ENCODE measurements at places on chromosomes 2 and 18. TPM values are rescaled to one million over a fixed set of nuclear protein-coding genes. Genes with fewer than 3 reads are reported as not detected.

The ARHGEF33 gene
- total RNA-seq, result not detected

The SLC11A1 gene
- total RNA-seq, result 1.9 TPM

The DPP10 gene
- not detected for total RNA-seq

The ZNF519 gene
- total RNA-seq, result 15.4 TPM

The MOCOS gene
- total RNA-seq, result 0.12 TPM

The BIN1 gene
- total RNA-seq, result 99.4 TPM

The SLC4A3 gene
- not detected for total RNA-seq

DNA sequence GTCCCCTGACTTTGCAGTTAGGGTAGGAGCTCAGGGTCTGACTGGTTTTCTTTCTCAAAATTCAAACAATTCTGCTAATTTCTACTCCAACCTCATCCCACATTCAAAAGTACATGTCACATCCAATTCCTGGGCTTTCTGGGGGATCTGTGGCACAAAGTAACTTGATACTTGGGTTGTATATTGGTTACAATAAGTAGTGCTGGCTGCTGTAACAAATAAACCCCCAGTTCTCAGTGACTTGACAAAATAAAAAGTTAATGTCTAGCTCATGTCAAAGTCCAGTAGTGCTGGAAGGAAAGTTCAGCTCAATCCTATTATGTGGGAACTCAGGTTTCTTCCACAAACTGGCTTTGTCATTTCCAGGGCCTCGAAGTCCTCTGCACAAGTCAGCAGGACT is 23.1 kb downstream of the LGALSL start:
- H3K4me1 ChIP-seq, result no peaks in the 10 kb centered on the region
- no peak overlapping the region for H3K4me3 ChIP-seq
- H3K27ac ChIP-seq, result no peak overlapping the region
- DNase-seq, result no peak
- H3K27me3 ChIP-seq, result no peaks in the 10 kb centered on the region

DNA sequence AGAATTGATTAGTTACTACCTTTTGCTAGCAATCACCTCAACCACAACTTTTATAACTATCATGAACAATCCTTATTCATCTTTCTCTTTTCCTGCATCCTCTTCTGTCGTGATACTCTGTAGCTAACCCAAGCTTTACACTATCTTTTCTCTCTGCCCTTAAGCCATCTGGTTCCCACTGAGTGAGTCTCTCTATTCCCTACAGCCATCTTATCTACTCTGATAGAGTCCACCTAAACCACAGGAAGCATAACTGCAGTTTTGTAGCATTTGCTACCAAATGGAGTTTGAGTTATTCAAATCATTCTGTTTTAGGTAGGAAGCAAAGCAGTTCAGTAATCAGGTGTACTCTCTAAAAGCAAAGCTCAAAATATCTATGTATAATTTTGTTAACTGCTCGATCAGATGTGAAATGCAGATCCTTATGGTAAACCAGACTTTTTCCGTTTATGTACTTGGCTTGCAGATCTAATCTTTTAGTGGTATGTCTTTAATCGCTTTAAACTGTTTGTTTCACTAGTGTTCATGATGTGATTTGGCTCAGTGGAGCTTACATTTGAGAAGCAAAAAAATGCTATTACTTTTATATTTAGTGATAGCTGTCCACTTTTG is 91.0 kb downstream of the CSRNP3 start:
- H3K4me1 ChIP-seq, result no peaks in the 10 kb centered on the region
- no peak overlapping the region for H3K4me3 ChIP-seq

DNA sequence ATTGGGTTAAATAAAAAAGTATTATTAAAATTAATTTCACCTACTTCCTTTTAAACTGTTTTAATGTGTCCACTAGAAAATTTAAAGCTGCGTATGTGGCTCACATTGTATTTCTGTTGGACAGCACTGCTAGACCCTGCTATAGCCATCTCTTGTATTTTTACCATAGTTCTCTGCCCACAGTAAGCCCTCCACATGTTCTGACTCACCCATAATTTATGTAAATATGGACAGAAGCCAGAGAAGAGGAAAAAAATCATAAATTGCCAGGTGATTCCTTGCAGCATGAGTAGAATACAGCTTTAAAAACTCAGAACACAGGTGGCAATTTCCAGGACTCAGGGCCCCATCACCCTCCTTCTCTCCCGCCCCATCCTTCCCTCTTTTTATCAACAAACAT is 142.4 kb upstream of the MEX3C start:
- no peaks in the 10 kb centered on the region for H3K36me3 ChIP-seq
- no peak overlapping the region for H3K4me3 ChIP-seq
- no peaks in the 10 kb centered on the region for H3K4me1 ChIP-seq

- no peaks in the 10 kb centered on the region for H3K4me1 ChIP-seq
- DNase-seq, result no peak
- H3K27me3 ChIP-seq, result no peaks in the 10 kb centered on the region
- H3K36me3 ChIP-seq, result no peaks in the 10 kb centered on the region
These were observed 167.3 kb downstream of the MAIP1 start for GRCh38 chr2:200122683-200123082.

DNA sequence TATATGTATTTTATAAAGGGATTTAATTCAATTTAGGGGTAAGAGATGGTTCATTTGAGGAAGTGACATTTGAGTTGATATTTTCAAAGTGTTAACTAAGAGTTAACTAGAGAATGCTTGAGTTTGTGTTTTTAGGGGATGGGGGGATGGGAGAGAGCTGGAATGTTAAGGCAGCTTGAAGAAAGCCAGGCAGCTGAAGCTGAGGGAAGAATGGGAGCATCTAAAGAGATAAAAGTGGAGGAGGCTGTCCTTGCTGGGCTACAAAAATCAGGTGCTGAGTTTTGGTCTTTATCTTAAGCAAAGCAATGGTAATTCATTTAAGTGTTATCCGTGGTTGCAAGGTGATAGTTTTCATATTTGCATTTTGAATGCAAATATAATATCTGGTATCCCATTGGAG is 9.2 kb downstream of the CHST9 start:
- H3K27me3 ChIP-seq, result no peaks in the 10 kb centered on the region
- H3K27ac ChIP-seq, result no peak overlapping the region
- no peak for DNase-seq
- no peaks in the 10 kb centered on the region for H3K4me1 ChIP-seq

GRCh38 chr2:99399063-99399462 is 61.9 kb downstream of the EIF5B start:
- DNase-seq, result no peak
- H3K27ac ChIP-seq, result no peak overlapping the region
- H3K27me3 ChIP-seq, result no peaks in the 10 kb centered on the region

- no peak overlapping the region for H3K27ac ChIP-seq
- DNase-seq, result no peak
- no peaks in the 10 kb centered on the region for H3K27me3 ChIP-seq
- no peak overlapping the region for H3K4me3 ChIP-seq
These were observed 219.7 kb upstream of the HS6ST1 start for GRCh38 chr2:128538396-128538795.

DNA sequence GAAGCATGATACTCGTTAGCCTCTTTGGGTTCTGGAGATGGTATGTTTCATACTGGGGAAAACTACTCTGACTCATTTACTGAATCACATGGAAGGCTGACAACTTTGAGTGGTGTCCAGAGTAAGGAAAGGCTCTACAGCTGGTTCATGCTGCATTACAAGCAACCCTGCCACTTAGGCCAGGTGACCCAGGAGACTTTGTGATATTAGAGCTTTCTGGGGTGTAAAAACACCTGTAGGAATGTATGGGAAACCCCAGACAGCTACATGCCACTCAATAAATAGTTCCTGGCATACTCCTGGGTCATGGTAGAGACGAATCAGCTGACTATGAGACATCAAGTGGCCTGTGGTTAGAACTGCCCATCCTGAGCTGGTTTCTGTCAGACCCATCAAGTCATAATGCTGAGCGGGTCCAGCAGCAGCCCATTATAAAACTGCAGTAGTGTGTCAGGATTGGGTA is 21.3 kb upstream of the TCF7L1 start:
- H3K27me3 ChIP-seq, result peaks cover 8% of the 10 kb centered on the region
- H3K36me3 ChIP-seq, result no peaks in the 10 kb centered on the region
- no peaks in the 10 kb centered on the region for H3K4me1 ChIP-seq
- H3K4me3 ChIP-seq, result no peak overlapping the region

GRCh38 chr18:23485386-23485785 is 17.9 kb upstream of the RMC1 start:
- H3K4me1 ChIP-seq, result peaks cover 8% of the 10 kb centered on the region
- H3K27ac ChIP-seq, result no peak overlapping the region
- peaks cover 8% of the 10 kb centered on the region for H3K36me3 ChIP-seq

DNA sequence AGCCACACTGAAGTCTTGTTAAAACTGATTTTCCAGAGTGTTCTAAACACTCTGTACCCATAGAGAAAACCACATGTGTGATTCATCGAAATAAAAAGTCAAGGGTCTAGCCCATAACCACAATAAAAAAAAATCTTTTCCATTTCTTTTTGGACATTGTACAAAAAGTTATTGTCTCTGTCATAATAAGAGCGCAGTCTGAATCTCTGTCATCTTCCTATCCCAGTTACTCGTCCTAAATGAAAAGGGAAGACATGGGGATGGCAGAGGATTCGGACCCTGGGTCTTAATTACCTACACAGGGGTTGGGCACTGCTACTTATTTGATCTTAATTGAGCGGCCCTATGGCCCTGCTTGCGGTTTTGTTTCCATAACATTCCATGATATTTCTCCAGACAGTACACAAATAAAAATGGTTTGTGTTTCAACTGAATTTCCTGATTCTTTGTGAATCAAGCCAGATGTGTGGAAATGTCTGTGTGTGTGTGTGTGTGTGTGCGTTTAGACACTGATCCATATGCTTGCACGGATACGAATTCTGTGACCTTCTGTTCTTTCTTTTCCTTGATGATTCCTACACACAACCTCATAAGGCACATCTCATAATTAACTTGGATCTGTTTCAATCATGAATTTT is 133.4 kb upstream of the SPATS2L start:
- H3K36me3 ChIP-seq, result no peaks in the 10 kb centered on the region
- H3K27me3 ChIP-seq, result no peaks in the 10 kb centered on the region
- no peak for DNase-seq
- no peak overlapping the region for H3K27ac ChIP-seq
